D341Med (cell line): ENCODE measurements at places on chromosomes 7 and 10.

- no peak for DNase-seq
Measured at GRCh38 chr10:58951746-58952145, 224.7 kb upstream of the PHYHIPL start.

DNA sequence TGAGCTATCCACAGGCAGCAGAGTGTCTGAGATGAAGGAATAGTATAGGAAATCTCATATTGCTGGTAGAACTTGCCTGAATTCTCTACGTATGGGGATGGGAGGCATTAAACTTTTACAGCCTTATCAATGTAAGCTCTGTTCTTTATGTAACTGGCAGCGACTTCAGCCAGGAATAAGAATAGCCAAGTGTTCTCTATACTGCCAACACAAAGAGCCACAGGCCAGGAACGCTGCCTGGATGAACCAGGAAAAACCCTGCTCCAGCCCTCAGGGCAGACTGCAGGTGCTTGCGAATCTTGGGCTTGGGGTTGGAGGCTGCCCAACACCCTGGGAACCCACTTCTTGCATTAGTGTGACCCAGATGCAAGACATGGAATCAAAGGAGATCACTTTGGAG, 6.1 kb upstream of the OLAH start:
- DNase-seq = no peak

DNA sequence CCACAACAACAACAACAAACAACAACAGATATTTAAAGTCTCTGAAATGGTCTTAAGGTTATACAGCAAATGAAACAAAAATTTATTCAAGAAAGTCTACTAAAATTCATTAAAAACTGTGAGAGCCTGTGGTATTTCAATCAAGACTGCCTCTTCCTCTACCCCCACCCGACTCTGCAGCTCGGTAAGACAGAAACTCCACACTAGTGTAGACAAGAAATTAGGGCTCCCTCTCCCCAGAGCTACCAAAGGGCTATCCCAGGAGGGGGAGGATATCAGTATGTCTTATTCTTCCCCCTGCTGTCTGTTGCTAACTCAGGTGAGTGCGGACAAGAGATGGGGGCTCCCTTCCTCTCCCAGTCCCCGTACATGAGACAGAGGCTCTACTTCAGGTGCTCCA, 71.0 kb upstream of the TMEM140 start:
- DNase-seq = no peak

GRCh38 chr7:100124301-100125230, 2.2 kb upstream of the MBLAC1 start:
- no peak for DNase-seq

DNA sequence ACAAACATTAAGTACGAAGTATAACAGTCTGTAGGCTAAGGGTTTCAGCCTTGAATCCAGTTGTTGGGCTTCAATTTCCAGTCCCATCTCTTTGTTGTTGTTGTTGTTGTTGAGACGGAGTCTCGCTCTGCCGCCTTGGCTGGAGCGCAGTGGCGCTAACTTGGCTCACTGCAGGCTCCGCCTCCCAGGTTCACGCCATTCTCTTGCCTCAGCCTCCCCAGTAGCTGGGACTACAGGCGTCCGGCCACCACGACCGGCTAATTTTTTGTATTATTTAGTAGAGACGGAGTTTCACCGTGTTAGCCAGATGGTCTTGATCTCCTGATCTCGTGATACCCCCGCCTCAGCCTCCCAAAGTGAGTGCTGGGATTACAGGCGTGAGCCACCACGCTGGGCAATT, 464.9 kb downstream of the ANKRD7 start:
- DNase-seq = no peak

- DNase-seq = no peak
Measured at GRCh38 chr7:65960351-65961074, 21.5 kb downstream of the GUSB start.

- no peak for DNase-seq
Measured at GRCh38 chr10:15789793-15790525, 70.2 kb upstream of the ITGA8 start.

DNA sequence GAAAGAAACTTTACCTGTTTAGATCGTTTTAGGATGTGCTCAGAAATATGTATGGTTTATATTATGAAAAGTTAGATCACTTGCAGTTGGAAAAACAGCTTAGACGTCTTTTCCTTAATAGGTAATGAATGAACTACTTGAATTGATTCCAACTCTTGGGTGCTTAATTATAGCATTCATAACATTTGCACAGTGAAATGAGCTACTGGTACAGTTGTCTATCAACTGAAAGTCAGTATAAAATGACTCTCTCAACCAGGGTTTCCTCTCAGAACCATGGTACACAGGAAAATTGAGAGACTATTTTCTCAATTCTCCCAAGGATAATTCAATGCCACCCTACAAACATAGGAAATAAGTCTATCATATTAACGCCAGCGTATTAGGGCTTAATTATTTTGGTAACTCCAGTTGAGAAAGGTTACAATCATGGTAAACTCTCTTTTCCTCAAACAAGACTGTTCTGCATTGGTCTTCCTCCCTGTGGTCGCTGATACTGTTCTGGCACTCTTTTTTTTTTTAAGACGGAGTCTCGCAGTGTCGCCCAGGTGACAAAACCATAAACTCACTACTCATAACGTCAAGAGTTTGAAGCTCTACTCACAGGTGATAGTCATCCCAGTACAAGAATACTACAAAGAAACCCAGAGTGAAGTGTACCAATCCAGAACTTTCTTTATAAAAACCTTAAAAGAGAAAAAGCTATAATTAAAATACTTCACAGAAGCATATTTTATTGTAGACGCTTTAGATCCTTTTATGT, 2.0 kb downstream of the ANLN start:
- DNase-seq = no peak

GRCh38 chr7:47343061-47343455, 238.9 kb downstream of the TNS3 start:
- no peak for DNase-seq

- DNase-seq = no peak
Measured at GRCh38 chr7:57646901-57647246, 196.9 kb downstream of the ZNF716 start.

GRCh38 chr10:22148961-22149360, 68.9 kb downstream of the EBLN1 start:
- no peak for DNase-seq

- peak; percentile 58 for DNase-seq
Measured at GRCh38 chr7:47945261-47946015, 2.8 kb downstream of the PKD1L1 start.

- DNase-seq = no peak
Measured at GRCh38 chr7:140677496-140677895, 4.8 kb downstream of the ADCK2 start.

GRCh38 chr10:116281775-116282174, 8.8 kb upstream of the GFRA1 start:
- no peak for DNase-seq

GRCh38 chr10:119305860-119306513, 98.6 kb downstream of the GRK5 start:
- no peak for DNase-seq

GRCh38 chr10:123429706-123430221, 236.4 kb upstream of the GPR26 start:
- DNase-seq = no peak

- DNase-seq = no peak
Measured at GRCh38 chr10:52665821-52666220, 106.8 kb downstream of the MBL2 start.
